ENCODE measurements at places on chromosomes 4 and X.

DNA sequence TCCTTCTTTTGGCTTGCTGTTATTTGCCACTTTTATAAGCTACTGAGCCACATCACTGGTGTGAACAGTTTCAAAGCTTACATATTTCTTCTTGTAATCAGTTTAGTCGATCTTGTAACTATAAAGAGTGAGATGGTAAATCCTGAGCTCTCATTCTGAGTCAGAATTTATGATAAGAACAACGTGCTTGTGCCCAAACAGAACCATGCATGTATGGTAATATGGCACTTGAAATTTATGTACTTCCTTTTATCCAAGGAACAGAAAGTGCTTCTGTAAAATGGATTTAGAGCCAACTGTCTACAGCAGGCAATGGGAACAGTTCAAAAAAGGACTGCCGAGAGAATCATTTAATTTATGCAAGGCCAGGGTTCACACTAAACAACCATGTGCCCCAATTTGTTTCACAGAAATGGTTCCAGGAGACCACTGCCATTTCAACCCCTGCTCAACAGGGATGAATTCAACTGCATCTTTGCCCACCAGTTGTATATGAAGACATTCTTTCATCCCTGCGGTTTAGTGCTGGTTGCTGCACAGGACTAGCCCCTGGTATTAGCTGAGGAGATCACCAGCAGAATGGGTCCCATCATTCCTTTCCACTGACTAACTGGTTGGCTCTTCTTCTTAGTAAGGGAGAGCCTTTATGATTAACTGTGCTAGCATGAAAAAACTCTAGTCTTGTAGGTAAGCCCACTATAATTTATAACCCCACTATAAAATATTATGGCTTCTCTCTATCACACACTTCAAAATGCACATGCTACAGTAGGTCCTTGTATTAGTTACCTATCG lies 162.9 kb upstream of the PGRMC2 start:
- no peak for DNase-seq

DNA sequence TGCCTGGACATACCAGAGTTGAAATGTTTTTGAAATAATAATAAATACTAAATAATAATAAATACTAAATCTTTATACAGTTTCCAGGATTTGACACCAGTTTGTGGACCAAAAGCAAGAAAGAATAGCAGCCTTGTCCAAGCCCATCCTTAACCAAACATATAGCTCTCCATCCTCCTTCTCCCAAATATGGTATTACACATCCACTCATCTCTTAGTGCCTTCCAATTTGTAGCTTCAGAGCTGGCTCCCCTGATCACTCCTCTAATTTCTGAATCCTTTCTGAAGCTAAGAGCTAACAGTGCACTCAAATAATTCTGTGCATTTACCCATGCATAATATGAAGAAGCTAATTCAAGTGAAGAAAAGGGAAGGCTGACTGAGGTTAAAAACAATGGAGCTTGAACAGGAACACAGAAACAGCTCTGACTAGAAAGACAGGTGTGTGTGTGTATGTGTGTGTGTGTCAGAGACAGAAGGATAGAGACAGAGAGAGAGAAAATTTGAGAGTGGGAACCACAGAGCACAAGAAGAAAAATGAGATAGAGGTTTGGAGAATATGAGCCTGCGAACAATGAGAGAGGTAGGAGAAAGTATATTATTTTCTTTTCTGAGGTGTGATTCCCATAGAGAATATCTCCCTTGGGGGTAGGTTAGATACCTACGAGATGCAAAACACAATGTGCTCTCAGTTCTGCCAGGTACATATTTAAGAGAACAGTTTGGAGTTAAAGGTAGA lies 123.5 kb downstream of the CAMK2D start:
- no peak for DNase-seq

GRCh38 chr4:2067446-2068197 lies 8.5 kb downstream of the NAT8L start:
- no peak for DNase-seq

GRCh38 chr4:135552131-135552530 lies 1350.5 kb upstream of the PABPC4L start:
- DNase-seq = no peak

- DNase-seq = no peak
Measured at GRCh38 chrX:154381271-154381670, 2.2 kb downstream of the EMD start.

DNA sequence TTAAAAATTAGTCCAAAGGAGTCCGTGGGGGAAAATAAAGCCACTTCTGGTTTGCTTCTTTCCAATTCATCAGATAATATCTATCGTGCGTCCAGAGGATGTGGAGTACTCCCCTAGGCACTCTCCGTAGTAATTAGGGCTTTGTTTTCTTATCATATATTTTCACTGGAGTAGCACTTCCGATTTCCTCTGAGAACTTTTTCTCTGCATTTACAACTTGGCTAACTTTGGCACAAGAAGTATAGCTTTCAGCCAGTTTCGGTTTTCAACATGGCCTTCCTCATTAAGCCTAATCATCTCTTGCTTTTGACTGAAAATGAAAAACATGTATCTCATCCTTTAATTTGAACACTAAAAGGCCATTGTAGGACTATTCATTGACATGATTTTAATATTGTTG lies 80.5 kb downstream of the CASP3 start:
- no peak for DNase-seq

DNA sequence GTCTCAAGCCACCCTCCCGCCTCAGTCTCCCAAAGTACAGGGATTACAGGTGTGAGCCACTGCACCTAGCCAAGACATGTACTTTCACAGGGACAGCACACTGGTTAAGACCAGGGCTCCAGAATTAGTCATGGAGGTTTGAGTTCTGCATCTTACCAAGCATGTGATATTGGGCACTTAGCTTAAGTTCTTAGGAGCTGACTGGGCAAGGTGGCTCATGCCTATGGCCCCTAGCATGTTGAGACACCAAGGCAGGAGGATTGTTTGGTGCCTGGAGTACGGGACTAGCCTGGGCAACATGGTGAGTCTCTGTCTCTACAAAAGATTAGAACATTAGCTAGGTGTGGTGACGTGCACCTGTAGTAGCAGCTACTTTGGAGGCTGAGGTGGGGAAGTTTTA lies 2.6 kb upstream of the TMEM192 start:
- no peak for DNase-seq

GRCh38 chr4:139503622-139504166 lies 49.8 kb downstream of the RAB33B start:
- no peak for DNase-seq

Data from frontal cortex (tissue), 4 donors.